ENCODE measurements at places on chromosomes 13 and 19.

GRCh38 chr13:32021785-32022184 is 9.8 kb upstream of the FRY start:
- no peak for ATAC-seq

DNA sequence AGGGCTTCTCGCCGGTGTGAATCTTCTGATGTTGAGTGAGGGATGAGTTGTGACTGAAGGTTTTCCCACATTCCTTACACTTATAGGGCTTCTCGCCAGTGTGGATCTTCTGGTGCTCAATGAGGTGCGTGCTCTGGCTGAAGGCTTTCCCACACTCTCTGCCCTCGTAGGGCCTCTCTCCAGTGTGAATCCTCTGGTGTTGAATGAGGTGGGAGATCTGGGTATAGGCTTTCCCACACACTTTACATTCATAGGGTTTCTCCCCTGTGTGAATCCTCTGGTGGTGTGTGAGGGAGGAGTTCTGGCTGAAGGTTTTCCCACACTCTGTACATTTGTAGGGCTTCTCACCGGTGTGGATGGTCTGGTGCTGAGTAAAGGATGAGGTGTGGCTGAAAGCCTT is 33.2 kb downstream of the ZNF473 start:
- ATAC-seq = no peak

GRCh38 chr13:86051134-86052103 is 252.2 kb upstream of the SLITRK6 start:
- no peak for ATAC-seq

- ATAC-seq = peak; percentile 55
Observed at GRCh38 chr13:44573790-44574465, 2.2 kb downstream of the TSC22D1 start.

- ATAC-seq = peak; percentile 7
Observed at GRCh38 chr19:15249972-15250639, 17.9 kb upstream of the EPHX3 start.

- no peak for ATAC-seq
Observed at GRCh38 chr13:63490149-63490548, 2074.5 kb upstream of the PCDH20 start.

GRCh38 chr19:46413262-46414031 is at the start of gene CCDC8:
Gene CCDC8 (minus strand): TSS chr19:46413564. CDS start chr19:46412810, 754 bp downstream.
- ATAC-seq = no peak

GRCh38 chr19:2578901-2579677 is 103.2 kb downstream of the GADD45B start:
- peak; percentile 91 for ATAC-seq

- no peak for ATAC-seq
Observed at GRCh38 chr13:64506246-64506645, 2723.9 kb downstream of the PCDH9 start.

GRCh38 chr19:42093926-42094325 is 18.0 kb downstream of the ZNF574 start:
- ATAC-seq = no peak

DNA sequence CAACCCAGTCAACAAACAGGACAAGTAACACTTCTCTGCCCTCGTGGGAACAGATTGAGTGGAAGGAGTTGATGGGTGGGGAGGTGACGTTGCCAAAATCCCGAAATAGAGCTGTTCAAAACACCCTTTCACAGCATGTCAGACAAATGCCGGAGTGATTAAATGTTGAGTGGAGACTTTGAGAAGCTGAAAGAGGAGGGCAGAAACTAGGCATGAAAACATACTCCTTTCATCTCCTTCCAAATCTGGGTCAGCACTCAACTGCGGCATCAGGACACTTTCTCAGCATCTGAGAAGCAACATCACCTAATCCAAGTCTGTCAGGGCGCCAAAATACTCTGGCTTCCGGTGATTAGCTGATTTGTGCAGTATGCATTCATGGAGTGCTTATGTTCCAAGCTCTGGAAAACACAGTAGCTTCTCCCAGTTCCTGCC is 51.5 kb upstream of the MRI1 start:
- ATAC-seq = no peak

DNA sequence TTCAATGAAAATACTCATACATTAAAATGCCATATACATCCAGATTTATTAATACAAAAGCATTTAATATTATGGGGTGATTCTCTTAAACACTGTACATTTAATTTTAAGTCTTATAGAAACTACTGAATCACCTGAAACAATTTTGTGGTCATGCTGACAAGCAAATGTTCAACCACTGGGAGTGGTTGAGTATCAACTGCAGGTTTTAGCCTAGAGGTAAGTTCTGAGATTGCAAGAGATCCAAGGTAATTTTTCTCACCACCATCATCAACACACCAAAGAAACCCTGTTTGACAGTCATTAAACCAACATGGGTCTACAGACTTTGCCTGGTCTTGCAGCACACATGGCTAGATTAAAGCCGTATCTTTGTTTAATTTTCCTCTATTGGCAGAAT is 196.3 kb downstream of the LHFPL6 start:
- no peak for ATAC-seq

DNA sequence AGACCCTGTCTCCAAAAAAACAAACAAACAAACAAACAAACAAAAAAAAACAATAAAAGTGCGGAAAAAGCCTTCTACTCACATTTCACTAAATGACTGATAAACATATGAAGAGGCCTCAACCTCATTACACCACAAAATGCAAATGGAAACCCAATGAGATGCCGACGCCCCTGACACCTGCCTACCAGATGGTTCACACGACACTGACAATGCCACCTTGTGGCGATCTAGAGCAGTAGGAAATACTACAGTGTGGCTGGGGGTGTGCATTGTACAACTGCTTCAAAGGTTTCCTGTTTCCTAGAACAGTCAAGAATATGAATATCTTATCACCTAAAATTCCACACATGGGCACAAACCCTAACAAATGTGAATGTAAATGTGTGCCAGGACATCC is 14.0 kb downstream of the SCGB2B2 start:
- ATAC-seq = peak; percentile 76

DNA sequence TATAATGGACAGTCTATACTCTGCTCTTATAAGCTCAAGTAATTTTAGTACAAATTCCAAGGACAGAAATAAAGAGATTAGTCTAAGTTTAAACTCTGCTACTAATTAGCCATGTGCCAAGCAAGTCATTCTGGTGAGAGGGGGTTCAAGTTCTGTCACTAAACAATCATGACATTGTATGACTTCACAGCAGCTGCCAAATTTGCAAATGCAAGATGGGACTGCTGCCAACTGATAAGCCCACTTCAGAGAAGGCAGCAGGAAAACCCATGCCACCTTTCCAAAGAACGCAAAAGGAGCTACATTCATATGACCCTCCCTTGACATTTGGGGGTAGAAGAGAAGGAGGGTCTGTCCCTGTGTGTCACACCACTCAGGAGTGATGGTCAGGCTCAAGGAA is 60.7 kb upstream of the RFXAP start:
- ATAC-seq = no peak

GRCh38 chr13:109859216-109859835 is 72.9 kb upstream of the IRS2 start:
- no peak for ATAC-seq

- ATAC-seq = no peak
Observed at GRCh38 chr13:20058476-20058875, 99.9 kb downstream of the ZMYM2 start.

DNA sequence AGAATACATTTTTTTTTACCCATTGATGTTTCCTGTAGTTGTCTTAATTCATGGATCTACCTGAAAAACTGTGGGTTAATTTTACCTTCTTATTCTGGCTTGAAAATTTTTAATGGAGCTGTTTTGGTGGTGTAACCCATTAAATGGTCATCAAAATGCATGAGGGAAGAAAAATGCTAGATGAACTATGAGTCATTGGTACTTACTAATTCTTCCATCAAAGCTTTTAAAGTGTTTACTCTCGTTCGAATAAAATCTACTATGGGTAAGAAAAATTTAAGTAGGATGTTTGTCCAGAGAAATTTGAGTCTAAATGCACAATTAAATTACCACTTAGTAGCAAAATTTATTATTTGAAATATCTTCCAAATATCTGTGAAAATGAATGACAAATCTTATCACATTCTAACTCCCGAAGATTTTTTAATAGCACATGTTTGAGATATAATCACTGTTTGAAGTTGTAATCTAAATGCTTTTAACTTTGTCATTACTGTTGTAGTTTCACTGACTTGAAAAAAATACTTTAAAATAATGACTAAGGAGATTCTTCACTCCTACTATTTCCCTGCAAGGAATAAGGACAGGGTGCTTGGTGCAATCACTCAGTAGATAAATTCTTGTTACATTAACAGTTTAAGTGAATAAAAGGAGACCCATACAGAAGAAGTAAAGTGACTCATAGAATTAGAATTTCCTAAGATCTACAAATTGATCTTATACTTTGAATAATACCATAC is 437.7 kb downstream of the IRS2 start:
- ATAC-seq = peak; percentile 75

DNA sequence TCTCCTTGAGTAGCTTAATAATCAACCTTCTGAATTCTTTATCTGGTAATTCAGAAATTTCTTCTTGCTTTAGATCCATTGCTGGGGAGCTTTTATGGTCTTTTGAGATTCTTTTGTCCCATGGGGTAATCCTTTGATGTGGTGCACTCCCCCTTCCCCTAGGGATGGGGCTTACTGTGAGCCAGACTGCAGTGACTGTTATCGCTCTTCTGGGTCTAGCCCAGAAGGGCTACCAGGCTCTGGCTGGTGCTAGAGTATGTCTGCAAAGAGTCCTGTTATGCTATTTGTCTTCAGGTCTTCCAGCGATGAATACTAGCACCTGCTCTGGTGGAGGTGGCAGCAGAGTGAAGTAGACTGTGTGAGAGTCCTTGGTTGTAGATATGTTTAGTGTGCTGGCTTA is 41.7 kb downstream of the UFM1 start:
- no peak for ATAC-seq

DNA sequence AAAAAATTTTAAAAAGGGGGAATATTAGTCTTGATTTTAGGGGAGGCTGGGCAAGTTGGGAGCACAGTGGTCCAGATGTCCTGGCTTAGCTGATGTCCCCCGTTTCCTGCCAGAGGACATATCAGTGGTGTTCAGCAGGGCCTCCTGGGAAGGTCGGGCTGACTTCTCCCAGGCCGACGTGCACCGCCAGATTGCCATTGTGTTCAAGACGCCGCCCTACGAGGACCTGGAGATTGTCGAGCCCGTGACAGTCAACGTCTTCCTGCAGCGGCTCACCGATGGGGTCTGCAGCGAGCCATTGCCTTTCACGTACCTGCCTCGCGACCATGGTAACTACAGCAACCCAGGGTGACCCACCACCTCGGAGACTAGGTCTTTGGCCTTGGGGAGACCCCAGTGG is 6.4 kb upstream of the CLASRP start:
- no peak for ATAC-seq

DNA sequence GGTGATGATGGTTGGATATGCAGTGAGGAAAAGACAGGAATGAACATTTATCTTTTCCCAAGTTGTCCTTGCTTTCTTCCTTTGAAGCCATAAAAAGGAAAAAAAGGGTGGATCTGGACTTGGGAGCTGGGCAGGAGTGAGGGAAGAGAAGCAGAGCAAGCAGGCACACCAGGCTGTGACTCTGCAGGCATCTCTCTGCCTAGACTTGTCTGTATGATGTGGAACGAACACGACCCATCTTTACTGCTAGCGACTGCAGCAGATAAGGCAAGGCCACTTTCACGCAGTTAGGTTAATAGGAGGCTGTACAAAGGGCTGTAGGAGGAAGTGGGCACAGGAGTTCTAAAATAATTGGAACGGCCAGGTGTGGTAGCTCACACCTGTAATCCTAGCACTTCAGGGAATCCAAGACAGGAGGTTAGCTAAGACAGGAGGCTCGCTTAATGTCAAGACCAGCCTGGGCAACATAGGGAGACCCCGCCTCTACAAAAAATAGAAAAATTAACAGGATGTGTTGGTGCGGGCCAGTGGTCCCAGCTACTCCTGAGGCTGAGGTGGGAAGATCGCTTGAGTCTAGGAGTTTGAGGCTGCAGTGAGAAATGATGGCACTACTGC is 961 bp upstream of the URI1 start:
- no peak for ATAC-seq

DNA sequence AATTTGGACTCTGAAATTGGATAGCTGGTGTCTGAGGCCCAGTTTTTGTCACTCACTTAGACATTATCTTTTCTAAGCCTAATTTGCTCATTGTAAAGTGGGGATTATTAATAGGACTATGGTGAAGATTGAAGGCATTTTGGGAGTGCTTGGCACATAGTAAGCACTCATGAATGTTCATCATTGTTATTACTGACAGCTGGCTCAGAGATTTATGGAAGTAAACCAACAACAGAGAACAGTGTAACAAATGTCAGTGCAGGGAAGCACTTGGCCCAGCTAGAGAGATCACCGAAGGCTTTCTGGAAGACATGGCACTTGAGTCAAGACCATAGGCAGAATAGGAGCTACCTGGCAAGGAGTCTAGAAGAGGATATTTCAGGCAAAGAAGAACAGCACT is 92.3 kb downstream of the RFC3 start:
- ATAC-seq = no peak

DNA sequence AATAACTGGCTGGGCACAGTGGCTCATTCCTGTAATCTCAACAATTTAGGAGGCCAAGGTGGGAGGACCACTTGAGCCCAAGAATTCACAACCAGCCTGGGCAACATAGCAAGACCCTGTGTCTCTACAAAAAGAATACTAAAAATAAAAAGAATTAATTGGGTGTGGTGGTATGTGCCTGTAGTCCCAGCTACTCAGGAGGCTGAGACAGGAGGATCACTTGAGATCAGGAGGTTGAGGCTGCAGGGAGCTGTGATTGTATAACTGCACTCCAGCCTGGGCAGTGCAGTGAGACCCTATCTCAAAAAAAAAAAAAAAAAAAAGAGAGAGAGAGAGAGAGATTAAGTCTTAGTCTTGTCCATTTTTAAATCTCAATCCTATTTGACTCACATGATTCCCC is 35.6 kb upstream of the SERPINE3 start:
- ATAC-seq = no peak

DNA sequence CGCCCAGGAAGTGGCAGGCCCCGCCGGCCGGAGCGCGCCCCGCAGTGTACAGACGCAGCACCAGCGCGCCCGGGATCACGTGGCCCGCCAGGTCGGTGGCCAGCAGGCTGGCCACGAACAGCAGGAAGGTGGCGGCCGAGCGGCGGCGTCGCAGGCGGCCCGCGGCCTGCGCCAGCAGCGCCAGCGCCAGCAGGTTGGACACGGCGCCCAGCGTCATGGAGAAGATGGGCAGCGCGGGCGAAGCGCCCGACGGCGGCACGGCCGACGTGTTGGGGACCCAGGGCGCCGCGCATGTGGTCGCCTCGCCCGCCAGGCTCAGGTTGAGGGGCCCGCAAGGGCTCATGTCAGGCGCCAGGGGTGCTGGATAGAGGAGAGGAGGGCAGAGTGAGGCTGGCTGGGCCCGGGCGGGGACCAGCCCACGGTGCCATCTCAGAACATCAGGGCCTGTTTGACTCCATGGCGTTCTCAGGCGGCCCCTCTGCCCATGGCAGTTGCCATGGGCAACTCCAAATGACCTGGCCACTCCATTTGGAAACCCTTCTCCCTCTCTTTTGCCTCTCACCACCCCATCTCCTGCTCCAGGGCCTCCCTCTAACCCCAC is 1.1 kb downstream of the PTGER1 start:
- ATAC-seq = no peak

- ATAC-seq = no peak
Observed at GRCh38 chr19:51166846-51167490, 24.9 kb downstream of the SIGLEC7 start.

- ATAC-seq = peak; percentile 85
Observed at GRCh38 chr19:940591-941291, 14.9 kb downstream of the ARID3A start.

- no peak for ATAC-seq
Observed at GRCh38 chr13:28822801-28823200, 2.7 kb downstream of the MTUS2 start.

GRCh38 chr13:27130979-27131623 is 40.5 kb downstream of the USP12 start:
- peak; percentile 29 for ATAC-seq
